NCI-H1930 (cell line): ENCODE measurements at places on chromosomes 6 and 20.

DNA sequence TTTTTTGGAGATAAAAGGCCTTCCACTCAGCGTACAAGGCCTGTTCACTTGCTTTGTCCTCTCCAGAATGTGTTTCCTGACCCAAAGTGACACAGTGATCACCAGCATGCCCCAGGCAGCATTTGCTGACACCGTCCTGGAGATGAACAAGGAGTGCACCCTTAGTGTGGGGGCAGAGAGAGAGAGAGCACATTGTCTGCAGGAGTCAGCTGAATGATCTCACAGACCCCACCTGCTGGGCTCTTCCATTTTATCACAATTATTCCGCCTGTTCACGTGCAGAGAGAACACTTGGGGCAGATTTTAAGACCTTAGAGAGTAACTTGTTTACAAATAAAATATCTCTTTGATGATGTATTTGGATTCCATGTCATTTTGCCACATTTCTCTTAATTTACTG lies 22.4 kb upstream of the MAS1L start:
- no peak for DNase-seq

DNA sequence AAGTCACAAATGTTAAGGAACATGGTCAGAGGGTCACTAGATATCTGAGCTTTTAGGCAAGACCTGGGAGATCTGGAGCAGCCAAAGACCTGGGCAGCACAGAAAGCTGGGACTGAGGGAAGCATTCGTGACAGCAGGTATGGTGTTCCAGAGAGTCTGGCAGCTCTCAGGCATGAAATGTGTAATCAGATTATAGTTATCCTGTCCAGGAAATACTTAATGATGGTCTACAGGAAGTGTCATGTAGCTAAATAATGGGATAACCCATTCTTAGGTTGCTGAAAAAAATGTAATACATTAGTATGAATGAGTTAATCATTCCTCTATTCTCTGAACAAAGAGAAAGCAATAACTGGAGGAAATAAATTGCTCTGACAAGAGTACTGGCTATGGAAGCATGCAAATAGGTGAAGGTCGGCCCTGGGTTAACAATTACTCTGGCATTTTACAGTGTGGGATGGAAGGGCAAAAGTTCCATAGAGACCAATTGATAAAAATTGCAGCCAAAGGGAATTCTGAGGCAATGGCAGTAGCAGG lies 740.5 kb downstream of the CBLN4 start:
- DNase-seq = no peak

- no peak for DNase-seq
Observed at GRCh38 chr6:115706324-115706723, 354.4 kb downstream of the FRK start.

- DNase-seq = no peak
Observed at GRCh38 chr6:20409427-20409971, 7.8 kb downstream of the E2F3 start.

DNA sequence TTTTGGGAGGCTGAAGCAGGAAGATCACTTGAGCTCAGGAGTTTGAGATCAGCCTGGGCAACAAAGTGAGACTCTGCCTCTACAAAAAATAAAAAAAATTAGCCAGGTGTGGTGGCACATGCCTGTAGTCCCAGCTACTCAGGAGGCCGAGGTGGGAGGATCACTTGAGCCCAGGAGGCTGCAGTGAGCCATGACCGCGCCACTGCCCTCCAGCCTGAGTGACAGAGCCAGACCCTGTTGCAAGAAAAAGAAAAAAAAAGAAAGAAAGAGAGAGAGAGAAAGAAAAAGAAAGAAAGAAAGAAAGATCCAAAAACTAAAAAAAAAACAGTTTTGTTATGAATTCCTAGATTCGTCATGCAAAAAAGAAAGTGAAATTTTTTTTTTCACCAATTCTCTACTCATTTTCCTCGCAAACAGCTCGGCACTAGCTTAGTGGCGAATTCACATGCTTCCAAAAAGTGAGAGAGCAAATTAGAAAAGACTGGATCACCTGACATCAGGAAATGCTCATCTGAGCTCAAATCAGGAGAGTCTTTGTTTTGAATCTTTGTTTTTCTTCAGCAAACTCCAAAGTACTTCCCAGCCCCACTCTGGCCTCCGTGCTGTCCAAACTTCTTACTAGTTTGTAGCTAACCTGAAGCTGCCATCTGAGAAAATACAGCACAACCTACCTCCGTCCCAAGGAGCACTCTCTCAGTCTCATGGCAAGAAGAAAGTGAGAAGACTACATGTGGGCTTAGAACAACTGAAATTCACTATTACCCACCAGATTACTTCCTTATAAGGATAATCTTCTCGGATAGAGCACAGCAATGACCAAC lies 27.0 kb downstream of the IPCEF1 start:
- DNase-seq = no peak

GRCh38 chr20:5973971-5974370 lies 23.5 kb downstream of the MCM8 start:
- DNase-seq = no peak

DNA sequence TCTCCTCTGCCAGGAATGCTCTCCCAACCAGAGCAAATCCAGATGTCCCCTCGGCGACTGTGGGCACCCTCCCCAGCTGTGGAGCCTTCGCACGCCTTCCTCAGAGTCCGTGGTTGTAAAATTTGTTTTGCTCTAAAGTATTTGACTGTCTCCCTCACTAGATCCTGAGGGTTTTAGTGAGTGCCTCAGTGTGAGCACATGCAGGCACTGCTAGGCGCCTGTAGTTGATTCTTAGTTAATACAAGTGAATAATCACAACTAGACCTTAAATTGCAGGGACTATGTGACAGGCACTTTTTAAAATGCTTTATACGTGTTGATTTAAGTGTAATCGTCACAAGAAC lies 680 bp upstream of the MTCH1 start:
- DNase-seq = no peak

- no peak for DNase-seq
Observed at GRCh38 chr6:108733706-108734265, 114.4 kb upstream of the ARMC2 start.

GRCh38 chr6:167962711-167963110 lies 34.8 kb upstream of the KIF25 start:
- DNase-seq = no peak

DNA sequence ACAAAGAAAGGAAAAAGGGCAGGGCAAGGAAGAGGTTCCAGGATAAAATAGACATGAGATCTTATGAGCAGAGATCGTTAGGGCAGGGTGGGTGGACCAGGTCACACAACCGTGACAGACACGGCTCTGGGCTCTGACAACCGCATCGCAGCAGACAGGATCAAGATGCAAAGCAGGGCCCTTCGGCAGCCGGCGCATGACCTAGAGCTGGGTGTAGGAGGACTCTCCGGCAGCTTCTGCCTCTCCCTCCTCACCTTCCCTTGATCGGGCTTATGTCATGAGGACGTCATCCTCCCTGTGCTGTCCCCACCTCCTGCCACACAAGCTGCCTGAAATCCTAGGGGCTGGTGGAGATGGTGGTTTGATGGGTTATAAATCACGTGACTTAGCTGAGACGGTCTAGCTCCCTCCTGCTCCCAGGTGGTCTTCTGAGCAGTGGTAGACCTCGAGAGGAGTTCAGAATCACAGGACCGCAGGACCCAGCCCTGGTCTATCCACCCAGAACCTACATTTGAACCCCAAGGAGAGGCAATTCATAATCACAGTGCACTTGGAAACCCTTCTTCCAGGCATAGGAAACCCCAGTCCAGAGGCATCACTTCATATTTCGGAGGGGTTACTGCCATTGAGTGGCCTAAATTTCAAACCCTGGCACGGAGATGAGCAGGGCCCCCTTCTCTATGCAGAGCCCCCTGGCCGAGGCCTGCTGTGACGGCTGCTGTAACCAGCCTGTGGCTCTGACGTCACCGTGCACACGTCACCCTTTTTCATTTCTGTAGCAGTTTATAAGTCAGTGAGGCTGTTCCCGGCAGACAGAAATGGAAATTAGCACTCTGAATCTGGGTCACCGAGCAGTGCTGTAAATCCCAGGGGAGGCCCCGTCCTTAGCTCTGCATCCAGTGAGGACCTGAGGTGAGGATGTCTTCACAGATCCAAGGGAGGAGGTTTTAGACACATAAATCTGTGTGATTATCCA lies 8.7 kb upstream of the CCR6 start:
- no peak for DNase-seq

GRCh38 chr6:158068893-158069799 lies 87.5 kb downstream of the SYNJ2 start:
- no peak for DNase-seq

DNA sequence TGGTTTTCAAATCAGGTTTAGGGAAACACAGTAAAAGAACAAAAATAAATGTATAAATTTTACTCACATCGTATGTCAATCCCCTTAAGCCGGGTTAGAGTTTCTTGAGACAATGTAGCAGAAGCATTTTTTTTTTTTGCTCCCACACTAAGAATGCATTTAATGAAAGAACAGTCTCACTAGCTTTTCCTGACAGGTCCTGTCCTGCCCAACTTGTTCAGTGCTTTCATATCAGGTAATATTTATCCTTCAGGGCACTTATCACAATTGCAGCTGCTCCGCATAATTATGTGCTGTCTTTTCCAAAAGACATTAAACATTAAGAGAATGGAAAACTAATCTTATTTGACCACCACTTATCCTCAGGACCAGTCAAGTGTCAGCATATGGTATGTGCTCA lies 632.0 kb downstream of the HTR1B start:
- DNase-seq = no peak

- no peak for DNase-seq
Observed at GRCh38 chr6:81105998-81106397, 646.5 kb downstream of the TENT5A start.

DNA sequence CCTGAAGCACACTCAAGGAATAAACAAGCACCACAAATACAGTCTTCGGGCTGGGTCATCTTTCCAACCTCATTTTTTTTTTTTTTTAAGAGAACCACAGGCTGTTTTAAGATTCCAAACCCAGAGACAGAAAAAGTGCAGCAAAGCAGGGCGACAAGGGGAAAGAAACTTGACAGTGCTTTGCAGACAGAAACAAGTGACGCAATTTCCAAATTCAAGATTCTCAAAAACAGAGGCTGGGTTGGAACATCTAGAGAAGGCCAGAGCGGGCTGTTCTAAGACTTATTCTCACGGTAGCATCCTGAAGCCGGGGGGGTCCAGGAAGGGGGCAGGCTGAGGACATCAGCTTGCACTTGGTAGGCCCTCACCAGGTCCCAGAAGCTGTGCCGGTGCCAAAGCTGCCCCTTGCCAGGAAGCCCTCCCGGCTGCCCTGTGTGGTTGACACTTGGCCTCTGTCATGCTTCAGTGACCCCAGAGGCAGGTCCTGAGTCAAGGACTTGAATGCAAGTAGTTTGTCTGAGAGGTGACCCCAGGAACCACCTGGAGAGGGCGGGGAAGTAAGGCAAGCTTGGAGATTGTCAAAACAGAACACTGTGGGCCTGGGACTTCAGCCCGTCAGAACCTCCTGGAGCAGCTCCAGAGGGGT lies 50.5 kb downstream of the BMP7 start:
- DNase-seq = no peak

DNA sequence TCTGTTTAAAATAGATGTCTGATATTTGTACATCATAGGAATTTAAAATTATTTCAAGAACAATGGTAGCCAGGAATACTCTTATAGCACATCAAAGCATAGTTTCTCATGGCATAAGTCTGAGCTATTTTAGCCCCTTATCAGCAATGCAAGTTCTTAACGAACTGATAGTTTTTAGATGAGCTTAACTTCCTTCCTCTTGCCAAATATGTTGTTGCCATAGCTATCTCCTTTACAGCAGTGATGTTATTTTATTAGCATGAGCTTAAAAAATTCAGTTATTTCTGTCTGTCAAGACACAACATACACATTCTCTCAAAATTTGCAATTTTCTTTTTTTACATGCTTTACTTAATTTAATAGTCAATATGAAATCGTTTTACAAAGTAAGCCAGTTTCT lies 867.2 kb downstream of the PHF3 start:
- DNase-seq = no peak

GRCh38 chr6:84769306-84769705 lies 4.9 kb upstream of the TBX18 start:
- no peak for DNase-seq

DNA sequence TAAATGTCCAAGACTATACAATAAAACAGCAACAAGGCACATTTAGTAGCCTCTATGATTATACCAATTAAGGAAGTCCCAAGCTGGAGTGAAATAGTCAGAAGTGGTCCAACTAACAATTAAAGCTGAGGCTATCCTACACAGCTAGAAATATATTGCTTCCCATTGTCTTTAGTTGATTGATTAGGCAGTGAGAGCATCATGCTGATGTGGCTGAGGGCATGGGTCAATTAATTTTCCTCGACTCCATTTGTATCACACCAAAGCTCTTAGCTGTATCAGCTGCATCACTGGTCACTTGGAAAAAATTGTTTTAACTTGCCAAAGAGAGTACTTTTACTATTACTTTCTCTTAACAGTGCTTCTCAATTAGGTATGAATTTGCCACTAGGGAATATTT lies 328.7 kb upstream of the NT5E start:
- no peak for DNase-seq
